ENCODE measurements at places on chromosomes 12 and 14.
A peak's percentile ranks its signal among the peaks of the same experiment; 100 is the strongest.

GRCh38 chr12:81815611-81816010 lies 56.5 kb upstream of the PPFIA2 start:
- DNase-seq = no peak

DNA sequence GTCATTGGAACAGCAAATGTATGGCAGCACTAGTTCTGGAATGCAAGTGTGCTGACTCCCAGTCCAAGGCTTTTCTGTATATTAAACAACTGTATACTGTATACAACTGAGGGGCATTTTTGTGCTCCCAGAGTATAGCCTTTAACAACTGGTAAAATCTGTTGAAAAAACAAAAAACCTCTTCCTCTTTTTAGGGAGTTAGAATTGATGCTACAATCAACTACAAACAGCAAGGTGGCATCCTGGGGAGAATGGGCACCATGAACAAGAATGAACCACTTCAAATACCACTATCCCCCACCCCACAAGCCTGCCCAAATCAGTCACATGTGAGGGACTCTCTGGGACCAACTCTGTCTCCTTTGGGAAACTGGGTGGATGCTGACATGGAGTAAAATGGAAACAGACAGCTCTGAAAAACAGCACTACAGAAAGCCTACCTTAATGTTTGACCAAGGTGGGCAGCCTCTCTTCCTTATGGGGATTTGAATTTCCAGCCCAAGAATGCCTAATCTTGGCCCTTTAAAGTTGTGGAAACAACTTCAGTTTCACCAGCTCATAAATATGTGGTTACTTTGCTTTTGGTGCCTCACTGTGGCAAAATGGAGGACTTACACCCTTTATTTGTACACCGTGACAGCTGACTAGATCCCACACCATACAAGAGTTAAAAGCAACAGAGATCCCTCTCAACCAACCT lies 7.5 kb downstream of the VTI1B start:
- DNase-seq = no peak

GRCh38 chr12:96248136-96248931 lies 54.2 kb downstream of the ELK3 start:
- DNase-seq = no peak

- DNase-seq = no peak
Observed at GRCh38 chr12:85280165-85280983, at the start of gene ALX1. Gene ALX1 (plus strand): TSS chr12:85280220. CDS start chr12:85280262, 42 bp downstream.

- no peak for DNase-seq
Observed at GRCh38 chr14:92601131-92601710, 87.6 kb downstream of the RIN3 start.

GRCh38 chr12:19302100-19302640 lies 137.1 kb upstream of the AEBP2 start:
- no peak for DNase-seq

GRCh38 chr14:67004521-67004920 lies 184.7 kb upstream of the GARIN2 start:
- no peak for DNase-seq

DNA sequence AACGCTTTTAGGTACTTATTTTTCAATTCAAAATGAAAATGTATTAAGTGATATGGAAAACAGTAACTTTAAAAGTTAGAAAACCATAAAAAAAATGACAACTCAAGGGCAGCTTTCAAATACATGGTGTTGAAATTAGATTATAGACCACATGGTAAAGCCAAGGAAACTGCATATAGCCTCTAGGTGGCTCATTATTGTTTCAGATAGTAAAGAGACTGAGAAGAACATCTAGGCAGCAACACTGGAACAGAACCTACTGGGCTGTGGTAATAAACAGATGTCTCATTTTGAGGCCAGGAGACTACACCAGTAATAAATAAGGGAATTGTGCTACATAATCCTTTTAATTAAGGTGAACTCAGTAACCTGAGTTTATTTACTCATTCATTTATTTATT lies 13.0 kb downstream of the FBXO33 start:
- no peak for DNase-seq

DNA sequence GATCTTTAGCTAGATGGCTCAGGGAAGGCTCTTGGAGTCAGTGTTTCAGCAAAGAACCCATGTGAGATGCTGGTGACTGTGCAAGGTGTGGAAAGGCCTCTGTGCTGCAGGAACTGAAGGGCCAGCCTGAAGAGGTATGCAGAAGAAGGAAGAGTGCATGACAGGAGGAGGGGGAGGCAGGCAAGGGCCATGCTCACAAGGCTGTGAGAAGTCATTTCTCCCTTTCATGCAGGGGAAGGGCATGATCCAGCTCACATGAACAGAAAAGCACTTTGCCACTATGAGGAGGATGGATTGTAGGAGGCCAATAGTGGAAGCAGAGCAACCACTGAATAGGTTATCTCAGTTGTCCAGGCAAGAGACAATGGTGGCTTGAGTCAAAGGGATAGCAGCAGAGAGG lies 83.7 kb downstream of the SSPN start:
- no peak for DNase-seq

DNA sequence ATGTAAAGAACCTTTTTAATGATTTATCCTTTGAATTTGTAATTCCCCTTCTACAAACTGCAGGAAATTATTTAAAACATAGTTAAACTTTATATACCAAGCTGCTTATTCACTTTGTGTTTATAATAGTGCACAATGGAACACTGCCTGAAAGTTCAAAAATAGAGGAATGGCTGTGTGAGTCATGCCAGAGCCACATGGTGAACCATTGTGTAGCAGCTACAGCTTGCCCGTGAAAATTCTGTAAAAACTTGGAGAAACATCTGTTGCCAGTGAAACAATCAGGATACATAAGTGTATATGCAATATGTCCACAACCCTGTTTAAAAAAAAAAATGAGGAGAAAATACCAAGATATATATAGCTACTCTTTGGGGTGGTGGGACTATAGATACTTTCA lies 59.5 kb downstream of the VEZT start:
- DNase-seq = no peak

- no peak for DNase-seq
Observed at GRCh38 chr14:35944847-35945246, 118.7 kb downstream of the BRMS1L start.

GRCh38 chr12:13849456-13849855 lies 131.9 kb downstream of the GRIN2B start:
- DNase-seq = no peak

GRCh38 chr12:47085815-47086252 lies 6.1 kb upstream of the AMIGO2 start:
- peak; percentile 19 for DNase-seq

Data from stimulated activated CD4-positive, alpha-beta T cell treated with anti-CD3 and anti-CD28 coated beads, TNF-alpha, amount 100 ng/mL, for 4 hours (primary cell).